HS-27A (cell line): ENCODE measurements at places on chromosomes 5 and 9.

GRCh38 chr9:82563094-82563493, 499.8 kb downstream of the RASEF start:
- DNase-seq: no peak

GRCh38 chr5:1033178-1033577, 24.6 kb downstream of the NKD2 start:
- no peak for DNase-seq

DNA sequence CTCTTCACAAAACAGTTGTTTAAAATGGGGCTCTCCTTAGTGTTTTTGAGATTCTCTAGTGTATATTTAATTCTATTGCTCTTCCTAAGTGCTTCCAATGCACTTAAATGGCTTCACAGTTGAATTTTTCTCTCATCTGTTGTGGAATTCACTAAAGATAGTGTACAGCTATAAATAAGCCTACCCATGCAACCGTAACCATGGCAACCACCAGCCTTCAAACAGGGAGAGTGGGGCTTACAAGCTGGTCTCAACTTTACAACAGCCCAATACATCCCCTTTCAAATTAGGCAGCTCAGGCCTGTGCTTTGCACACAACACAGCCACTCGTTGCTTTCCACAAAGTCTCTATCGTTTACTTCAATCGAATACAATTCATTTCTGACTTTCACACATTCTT, 144.0 kb upstream of the PLPPR1 start:
- no peak for DNase-seq

- no peak for DNase-seq
Observed at GRCh38 chr5:142952229-142952628, 182.1 kb downstream of the ARHGAP26 start.

GRCh38 chr5:1508659-1509290, 15.0 kb downstream of the LPCAT1 start:
- no peak for DNase-seq

GRCh38 chr5:164721656-164722055, 1216.2 kb downstream of the MAT2B start:
- DNase-seq: no peak

DNA sequence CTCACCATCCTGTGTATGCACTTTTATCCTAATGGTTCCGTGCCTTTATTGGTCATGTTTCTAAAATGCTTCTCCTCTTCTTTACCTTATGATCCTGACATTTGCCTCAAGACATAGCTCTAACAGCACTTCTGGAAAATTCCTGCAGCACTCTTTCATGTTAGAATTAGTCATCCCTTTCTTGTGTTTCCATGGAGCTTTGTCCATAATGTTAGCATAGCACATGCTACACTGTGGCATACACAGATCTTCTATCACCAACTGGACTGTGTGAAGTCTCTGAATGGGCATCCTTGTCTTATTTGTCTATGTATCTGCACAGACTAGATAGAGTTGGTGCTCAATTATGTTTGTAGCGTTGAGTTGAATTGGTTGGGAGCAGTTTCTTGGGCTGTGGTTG, 2.0 kb downstream of the SCGB3A2 start:
- no peak for DNase-seq

DNA sequence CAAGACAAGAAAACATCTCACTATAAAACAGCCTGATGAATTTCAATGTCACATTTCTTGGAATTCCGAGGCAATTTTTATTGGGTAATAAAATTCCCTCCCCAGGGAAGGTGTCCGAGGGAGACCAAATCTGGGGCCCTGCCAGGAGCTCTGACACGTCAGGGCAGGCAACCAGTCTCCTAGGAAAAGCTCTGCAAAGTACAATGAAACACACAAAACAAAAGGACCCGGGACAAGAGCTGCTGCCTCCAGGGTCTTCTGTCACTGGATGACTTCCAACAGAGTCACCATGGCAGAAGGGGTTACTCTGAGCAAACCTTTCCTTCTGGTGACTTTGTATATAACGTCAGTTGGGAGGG, 50.8 kb downstream of the SAXO1 start:
- DNase-seq: no peak

- DNase-seq: no peak
Observed at GRCh38 chr9:133616643-133617405, 7.6 kb upstream of the FAM163B start.

DNA sequence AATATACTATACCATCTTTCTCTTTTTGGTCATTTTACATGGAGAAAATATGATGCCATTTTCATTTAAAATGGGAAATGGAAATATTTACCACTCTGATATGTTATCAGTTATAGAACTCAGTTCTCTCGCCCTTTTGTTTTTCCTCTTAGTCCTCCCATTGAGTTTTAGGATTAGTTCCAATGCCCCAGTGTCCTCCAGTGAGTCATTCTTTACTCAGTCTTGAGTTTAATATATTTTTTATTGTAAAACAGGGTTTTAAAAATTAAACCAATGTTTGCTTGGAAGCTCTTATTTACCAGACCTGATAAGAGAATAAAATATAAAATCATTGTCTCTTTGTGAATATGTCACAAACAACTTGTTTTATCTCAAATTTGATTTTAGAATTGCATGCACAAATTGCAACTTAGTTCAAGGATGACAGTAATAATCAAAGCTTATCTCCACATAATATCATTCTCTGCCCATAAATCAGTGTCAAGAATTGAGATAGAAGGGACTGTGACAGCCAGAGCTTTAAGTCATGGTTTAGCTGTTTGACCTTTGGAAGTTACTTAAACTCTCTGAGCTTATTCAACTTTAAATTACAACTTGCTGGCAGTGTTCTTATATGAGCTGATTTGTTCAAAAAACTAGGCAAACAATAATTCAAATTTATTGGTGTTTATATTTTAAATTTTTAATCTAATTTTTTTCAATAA, 166.4 kb downstream of the PAM start:
- no peak for DNase-seq

- no peak for DNase-seq
Observed at GRCh38 chr5:163747586-163747985, 242.2 kb downstream of the MAT2B start.
